ENCODE measurements at places on chromosomes 7 and 10. TPM values are rescaled to one million over a fixed set of nuclear protein-coding genes. Genes with fewer than 3 reads are reported as not detected.

DNA sequence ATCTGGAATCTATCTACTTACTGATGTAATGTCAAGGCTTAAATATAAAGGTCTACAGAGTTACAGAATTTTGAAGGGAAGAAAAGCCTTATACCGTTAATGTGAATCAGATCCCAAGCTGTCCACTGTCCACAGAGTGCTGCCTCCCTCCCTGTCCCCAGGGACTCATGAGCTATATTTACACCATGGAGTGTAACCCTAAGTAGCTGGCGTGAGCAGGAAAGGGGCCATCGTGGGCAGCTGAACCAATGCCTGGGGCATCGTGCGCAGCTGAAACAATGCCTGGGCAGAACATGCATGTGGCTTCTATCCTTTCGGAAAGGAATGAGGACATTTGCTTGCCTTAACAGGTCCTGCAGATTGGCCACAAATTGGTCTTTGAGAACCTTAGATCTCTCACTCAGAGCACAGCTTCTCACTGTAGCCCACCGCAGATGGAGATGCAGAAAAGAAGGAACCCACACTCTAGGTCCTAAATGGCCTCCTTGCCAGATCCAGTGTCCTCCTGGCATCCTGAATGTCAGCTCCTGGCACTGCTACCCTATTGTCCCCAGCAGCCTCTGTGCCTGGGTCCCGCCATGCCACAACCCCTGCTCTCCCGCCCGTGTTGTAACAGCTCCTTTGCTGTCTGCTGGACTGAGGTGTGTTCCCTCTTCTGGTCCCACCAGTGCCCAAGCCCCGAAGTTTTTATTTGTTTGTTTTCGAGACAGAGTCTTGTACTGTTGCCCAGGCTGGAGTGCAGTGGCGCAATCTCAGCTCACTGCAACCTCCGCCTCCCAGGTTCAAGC, 30.3 kb downstream of the CCDC3 start:
- DNase-seq: no peak

GRCh38 chr10:19620811-19621210, 195.4 kb upstream of the PLXDC2 start:
- DNase-seq: no peak

Gene RAB19
- not detected for total RNA-seq

DNA sequence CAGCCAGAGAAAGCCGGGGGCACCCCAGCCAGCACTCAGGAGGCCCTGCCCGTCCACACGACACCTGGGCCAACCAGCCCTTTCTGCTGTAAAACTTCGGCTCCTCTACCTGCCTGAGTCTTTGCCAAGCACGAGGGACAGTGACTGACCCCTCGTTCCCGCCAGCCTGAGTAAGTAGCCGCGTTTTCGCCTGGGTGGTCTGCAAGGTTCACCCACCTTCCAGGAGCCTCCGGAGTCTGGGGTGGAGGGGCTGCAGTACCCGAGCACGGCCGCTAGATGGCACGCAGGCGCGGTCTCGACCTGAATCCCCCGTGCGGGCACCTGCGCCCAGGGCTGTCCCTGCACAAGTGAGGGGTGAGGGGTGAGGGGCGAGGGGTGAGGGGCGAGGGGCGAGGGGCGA, 192.7 kb downstream of the PTPRN2 start:
- no peak for DNase-seq
